ENCODE measurements at places on chromosomes 16 and 17.

GRCh38 chr17:80760511-80760911 lies 215.9 kb downstream of the RPTOR start:
- no peak for DNase-seq

- no peak for DNase-seq
Observed at GRCh38 chr17:36608280-36608679, 6.9 kb downstream of the MRM1 start.

DNA sequence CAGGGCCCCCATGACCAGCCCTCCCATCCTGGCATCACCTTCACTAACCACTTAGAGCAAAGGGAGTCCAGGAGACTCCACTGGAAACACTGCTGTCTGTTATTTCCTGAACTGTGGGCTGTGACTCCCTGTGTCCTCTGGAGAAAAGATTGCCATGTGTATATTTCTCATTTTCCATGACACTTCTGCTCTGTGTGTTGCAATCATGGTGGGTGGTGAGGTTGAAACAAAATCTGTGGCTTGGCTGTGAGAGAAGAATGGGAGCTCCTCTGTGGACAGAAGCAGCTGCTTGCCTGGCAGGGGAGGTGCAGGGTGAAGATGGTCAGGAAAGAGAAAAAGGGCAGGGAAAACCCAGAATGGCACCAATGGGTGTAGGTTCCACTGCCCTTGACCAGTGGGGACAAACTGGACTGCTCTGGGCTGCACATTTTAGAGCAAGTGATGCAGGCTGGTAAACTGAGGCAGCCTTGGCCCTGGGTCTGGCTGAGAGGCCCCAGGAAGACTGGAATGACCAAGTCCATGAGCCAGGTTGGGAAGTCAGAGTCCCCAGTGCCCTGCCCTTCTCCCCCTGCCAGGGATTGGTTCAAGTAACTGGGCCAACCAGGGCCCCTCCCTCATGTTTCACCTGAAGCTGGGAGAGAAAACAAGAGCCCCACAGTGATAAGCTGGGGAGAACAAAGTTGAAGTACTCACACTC lies 314.3 kb downstream of the C16orf95 start:
- DNase-seq = no peak

- no peak for DNase-seq
Observed at GRCh38 chr17:76371656-76372628, 12.5 kb upstream of the SPHK1 start.

DNA sequence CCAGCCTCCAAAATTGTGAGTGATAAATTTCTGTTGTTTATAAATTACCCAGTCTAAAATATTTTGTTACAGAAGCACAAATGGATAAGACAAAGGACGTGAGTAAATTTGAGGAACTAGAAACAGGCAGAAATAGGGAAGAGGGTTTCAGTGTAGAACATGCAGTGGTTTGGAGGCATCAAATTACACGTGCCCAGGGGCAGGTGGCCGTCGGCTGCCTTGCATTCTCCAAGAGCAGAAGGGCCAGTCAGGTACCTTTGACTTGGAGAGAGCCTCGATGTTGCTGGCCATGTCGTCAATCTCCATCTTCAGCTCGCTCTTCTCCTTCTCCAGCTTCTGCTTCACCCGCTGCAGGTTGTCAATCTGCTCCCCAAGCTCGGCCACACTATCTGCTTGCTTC lies 54.3 kb downstream of the MYH13 start:
- no peak for DNase-seq

GRCh38 chr17:50693036-50693682 lies 14.6 kb downstream of the ANKRD40 start:
- DNase-seq = no peak

GRCh38 chr17:81926451-81927151 lies 934 bp downstream of the MAFG start:
- peak; percentile 92 for DNase-seq

- peak; percentile 13 for DNase-seq
Observed at GRCh38 chr16:14658063-14658462, 25.3 kb downstream of the BFAR start.

- no peak for DNase-seq
Observed at GRCh38 chr17:33199571-33200510, 93.3 kb downstream of the ASIC2 start.

GRCh38 chr16:4920826-4921225 lies 16.1 kb downstream of the PPL start:
- no peak for DNase-seq

DNA sequence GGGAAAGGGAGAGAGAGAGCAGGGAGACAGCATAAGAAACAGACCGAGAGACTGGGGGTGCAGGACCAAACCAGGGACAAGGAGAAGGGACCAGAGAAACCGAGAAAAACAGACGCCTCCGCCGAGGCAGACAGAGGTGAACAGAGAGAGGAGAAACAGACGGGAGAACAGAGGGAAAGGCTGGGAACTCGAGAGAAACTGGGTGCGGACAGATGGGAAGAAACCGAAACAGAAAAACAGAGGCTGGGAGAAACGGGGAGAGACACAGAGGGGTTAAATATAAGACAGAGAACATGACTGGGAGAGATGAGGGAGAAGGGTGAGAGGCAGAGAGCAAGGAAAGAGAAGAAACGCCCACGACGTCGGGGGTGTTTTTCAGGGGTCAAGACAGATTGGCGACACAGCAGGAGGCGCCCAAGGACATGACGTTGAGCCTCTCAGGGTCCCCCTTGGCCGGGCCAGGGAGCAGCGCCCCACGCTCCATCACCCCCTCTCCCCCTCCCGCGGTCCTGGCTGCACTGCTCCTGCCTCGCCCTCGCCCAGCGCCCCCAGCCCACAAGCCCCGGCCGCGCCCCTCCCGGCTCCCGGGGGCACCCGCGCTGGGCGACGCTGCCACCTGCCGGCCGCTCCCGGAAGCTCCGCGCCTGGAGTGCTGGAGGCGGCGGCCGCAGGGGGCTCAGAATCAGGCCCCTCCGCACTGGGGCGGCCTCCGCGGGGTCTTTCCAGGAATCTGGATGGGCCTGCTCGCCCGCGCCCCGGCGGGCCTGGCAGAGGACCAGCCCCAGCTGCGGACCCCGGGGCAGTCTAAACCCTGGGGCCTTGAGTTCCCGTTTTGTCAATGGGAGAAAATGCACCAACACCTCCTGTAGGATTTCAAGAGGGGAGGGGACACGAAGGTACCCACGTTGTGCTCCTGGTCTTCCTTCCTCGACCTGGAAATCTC lies 1.3 kb upstream of the TMEM92 start:
- peak; percentile 20 for DNase-seq

- no peak for DNase-seq
Observed at GRCh38 chr17:65670667-65671371, 109.4 kb upstream of the AXIN2 start.

DNA sequence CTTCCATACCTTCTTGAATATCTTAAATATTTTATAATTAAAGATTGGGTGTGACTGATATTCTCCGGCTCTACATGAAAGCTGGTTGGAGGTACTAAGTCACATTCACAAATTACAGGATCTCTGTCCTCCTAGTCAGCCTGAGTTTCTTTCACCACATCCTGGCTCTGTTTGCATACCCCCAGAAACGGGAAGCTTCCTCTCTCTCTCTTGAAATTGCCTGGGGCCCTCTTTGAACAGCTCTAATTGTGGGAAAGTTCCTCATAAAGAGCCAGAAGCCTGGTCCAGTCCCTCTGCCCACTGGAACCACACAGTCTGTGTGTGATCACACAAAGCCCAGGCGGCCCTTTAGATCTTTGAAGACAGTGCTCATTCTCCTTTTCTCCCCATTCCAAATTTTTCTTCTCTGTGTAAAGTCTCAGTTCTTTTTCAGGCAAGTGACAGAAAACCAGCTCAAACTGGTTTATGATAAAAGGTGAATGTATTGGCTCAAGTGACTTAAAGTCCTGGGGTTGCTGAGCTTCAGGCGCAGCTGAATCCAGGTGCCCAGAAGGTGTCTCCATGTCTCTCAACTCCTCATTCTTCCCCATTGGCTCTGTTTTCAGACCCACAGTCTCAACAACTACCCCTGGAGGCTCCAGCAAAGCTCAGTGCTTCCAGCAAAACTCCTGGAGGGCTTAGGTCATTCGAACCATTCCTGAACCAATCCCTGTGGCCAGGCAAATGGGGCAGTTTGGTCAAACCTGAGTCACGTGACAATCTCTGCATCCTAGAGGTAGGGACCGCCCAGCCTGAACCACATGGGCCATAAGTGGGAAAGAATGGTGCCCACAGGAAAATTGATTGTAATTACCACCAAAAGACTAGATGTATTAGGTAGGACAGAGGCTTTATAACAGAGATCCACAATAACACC lies 8.5 kb upstream of the RAI1 start:
- DNase-seq = no peak

DNA sequence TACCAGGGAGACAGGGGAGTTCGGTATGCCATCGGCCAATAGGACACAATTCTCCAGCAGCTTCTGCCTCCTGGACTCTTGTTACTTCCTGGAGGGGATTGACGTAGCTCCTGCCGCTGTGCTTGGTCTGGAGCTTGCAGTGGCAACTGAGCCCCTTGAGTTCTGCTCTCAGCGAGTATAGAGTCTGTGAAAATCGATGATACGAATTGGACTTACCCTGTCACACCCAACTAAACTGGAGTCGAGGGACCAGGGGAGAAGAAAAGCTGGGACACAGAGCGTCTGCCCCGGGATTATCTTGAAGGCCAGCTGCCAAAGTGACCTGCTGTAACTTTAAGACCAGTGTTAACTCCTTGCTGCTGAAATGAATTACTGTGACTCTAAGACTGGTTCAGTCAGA lies 22.2 kb downstream of the SEC14L1 start:
- no peak for DNase-seq

DNA sequence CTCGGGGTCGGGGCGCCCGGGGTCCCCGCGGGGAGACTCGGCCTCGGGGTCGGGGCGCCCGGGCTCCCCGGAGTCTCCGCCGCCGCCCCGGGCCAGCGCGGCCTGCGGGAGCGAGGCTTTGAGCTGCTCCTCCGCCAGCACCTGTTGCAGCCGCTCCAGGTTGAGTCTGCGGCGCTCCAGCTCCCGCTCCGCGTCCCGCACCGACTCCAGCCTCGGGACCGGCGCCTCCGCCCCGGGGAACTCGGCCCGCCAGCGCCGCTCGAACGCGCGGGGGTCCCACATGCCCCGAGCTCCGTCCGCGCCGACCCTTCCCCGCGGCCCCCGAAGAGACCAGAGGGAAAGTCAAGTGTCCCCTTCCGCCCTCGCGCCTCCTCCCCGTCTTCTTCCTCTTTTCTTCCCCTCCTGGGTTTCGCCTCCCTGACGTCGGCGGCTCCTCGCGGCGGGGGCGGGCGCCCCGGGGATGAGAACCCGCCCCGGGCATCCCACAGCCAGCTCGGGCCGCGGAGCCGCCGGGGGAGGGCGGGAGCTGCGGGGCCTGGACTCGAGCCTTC lies 40.8 kb upstream of the BHLHA9 start:
- DNase-seq = no peak
